Aorta (tissue), 5 donors: ENCODE measurements at places on chromosomes 13 and 19. TPM values are rescaled to one million over a fixed set of nuclear protein-coding genes. Genes with fewer than 3 reads are reported as not detected.

Gene SLC10A2
- total RNA-seq = not detected

Gene CXCL17
- total RNA-seq = not detected

Gene SLC8A2
- total RNA-seq = 0.23 TPM

Gene PRSS57
- total RNA-seq = not detected

DNA sequence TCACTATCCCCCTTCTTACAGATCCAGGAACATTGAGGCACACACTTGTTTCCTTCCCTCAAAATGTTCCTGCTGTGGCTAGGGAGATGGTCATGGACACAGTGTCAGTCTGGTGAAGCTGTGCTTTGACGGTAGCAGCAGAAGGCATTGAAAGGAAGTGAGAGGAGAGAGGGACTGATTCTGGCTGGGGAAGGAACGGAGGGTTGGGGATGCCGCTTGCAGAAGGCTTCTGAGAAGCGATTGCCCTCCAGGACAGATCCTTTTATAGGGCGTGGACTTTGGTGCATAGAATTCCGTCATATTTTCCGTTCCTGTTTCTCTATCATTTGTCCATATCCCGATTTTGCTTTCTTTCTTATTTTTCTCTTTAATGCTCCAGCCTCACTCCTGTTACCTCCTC is 14.1 kb upstream of the MYH14 start:
- no peak for DNase-seq

DNA sequence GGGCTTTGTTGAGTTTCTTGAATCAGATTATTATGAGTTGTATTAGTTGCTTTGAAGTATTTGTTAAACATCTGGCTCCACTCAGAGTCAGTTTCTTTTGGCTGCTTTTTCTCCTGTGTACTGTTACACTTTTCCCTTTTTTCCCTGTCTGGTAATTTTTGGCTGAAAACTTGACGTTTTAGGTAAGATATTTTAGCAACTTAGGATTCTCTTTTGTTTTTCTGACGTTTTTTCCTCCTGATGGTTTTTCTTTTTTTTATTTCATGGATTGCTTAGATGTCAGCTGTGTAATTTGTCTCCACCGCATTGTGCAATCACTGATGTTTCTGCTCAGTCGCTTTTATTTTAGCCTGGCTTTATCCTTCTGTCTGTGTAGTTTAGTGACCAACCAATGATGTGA is 20.7 kb downstream of the RFC3 start:
- DNase-seq = no peak

DNA sequence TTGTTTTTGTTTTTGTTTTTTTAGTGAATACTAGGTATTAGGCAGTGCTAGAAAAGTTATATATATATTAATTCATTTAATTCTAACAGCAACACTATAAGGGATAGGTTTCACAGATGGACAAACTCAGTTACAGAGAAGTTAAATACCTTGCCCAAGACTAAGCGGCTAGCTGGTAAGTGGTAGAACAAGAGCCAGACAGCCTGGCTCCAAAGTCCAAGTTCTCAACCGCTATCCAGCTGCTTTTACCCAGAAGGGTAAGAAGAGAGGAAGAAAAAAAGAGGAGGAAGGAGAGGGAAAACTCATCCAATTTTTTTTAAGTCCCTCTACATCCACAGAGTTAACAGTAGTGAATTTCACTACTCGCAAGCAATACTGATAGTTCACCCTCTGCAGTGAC is 217.0 kb downstream of the SPRY2 start:
- no peak for DNase-seq

- DNase-seq = no peak
Observed at GRCh38 chr19:30696514-30696913, 324.3 kb downstream of the ZNF536 start.

DNA sequence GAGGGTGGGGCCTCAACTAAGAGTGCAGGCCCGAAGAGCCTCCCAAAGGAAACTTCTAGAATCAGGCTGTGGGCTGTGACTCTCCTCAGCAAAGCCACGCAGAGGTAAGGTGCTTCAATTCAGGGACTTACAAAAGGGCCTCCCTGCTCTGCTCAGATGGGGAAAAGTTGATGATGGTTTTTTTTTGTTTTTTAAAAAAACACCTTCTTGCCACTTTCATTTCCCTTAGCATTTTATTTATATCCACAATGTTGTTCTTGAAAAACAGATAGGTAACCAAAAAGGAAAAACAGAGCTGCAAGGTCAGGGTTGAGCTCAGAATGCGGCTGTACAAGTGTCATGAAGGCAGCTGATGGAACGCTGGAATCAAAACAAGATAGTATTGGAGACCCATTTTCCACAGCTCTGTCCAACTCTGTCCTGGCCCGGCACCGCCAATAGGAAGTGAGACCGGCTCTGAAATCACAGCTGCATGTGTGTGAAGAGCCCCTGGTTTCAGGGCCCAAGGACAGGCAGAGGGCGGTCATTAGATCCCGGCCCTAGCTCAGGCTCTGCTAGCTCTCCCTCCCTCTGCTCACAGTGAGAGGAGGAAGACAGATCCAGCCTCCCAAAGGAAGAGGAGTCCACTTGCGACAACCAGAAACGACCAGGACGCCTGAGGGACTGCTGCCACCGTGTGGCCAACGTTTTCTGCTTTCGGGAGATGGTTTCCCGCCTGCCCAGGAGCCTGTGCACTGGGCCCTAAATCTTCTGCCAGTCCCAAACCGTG is 58.3 kb downstream of the KLF2 start:
- DNase-seq = peak; percentile 97

- peak; percentile 83 for DNase-seq
Observed at GRCh38 chr19:18809149-18809868, 18.2 kb upstream of the COMP start.

GRCh38 chr19:35669974-35670373 is 3.7 kb downstream of the UPK1A start:
- DNase-seq = no peak

DNA sequence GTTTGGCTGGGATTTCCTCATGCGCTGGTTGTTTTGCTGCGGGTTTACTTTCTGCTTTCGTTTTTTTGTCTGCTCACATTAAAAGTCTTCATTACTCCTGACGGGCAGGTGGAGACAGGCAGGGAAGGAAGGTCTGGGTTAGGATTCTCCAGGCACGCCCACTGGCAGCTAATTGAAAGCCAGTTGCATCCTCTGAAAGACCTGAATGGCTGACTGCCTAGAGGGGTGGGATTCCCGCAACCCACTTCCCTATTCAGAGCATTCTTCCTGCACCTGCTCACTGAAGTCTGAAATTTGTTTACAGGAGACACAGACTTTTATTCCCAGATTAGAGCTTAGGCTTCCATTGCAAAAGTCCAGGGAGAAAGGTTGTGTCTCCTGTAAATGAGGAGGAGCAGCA is 172.0 kb downstream of the UQCRFS1 start:
- DNase-seq = no peak

- DNase-seq = no peak
Observed at GRCh38 chr19:7434391-7434790, 54.4 kb downstream of the PEX11G start.

DNA sequence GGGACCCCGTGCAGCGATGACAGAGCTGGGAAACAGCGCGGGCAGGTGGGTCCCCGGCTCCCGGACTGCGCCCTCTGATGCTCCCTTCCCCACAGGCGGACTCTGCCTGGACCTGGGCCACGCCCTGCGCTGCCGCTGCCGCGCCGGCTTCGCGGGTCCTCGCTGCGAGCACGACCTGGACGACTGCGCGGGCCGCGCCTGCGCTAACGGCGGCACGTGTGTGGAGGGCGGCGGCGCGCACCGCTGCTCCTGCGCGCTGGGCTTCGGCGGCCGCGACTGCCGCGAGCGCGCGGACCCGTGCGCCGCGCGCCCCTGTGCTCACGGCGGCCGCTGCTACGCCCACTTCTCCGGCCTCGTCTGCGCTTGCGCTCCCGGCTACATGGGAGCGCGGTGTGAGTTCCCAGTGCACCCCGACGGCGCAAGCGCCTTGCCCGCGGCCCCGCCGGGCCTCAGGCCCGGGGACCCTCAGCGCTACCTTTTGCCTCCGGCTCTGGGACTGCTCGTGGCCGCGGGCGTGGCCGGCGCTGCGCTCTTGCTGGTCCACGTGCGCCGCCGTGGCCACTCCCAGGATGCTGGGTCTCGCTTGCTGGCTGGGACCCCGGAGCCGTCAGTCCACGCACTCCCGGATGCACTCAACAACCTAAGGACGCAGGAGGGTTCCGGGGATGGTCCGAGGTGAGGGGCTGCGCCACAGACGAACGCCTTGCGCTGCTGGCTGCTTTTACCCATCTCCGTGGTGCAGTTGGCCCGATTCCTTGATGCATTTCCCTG is 7.8 kb upstream of the SELENOV start:
- no peak for DNase-seq

- DNase-seq = no peak
Observed at GRCh38 chr19:18507021-18507726, 14.7 kb downstream of the ELL start.

DNA sequence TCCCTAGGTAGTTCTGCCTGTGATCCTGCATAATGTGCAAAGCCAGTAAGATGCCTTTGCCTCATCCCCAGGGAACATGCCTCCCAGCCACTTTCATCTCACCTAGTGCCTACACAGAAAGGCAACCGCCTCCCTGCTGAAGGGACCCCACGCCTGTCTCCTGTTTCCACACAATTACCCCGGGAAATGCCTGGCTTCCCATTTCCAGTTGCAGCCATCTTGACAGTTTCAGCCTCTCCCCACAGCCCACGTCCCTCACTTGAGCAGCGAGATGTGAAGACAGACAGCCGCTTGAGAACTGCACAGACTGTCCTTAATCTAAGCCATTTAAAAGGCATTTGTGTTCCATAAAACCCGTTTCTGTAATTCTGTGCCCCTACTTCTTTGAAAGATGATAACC is 4.7 kb upstream of the UQCRFS1 start:
- DNase-seq = no peak

- no peak for DNase-seq
Observed at GRCh38 chr13:100106005-100106404, 17.1 kb downstream of the PCCA start.

GRCh38 chr19:40253611-40254092 is 27.2 kb upstream of the CCNP start:
- no peak for DNase-seq

GRCh38 chr19:42268142-42268703 is 829 bp upstream of the CIC start:
- DNase-seq = peak; percentile 99

DNA sequence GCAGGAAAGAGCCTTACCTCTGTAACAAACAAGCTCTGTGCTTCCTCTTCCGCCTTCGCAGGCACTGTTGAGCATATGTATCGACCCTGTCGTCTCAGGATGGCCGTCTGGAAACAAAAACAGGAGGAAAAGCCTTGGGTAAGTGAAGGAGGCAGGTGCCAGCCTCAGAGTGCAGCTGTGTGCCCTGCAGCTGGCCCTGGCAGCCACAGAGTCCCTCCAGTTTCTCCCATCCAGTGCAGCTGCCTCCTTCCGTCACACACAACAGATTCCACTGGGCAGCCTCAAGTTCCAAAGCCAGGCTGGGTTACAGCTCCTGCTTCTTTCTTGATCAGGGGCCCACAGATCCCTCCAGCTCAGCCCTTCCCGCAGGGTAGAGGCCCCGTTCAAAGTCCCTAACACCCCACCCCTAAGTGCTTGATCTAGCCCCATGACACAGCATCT is 47.7 kb downstream of the DOCK9 start:
- no peak for DNase-seq
